GM03348 (cell line): ENCODE measurements at places on chromosomes 2 and 18.

DNA sequence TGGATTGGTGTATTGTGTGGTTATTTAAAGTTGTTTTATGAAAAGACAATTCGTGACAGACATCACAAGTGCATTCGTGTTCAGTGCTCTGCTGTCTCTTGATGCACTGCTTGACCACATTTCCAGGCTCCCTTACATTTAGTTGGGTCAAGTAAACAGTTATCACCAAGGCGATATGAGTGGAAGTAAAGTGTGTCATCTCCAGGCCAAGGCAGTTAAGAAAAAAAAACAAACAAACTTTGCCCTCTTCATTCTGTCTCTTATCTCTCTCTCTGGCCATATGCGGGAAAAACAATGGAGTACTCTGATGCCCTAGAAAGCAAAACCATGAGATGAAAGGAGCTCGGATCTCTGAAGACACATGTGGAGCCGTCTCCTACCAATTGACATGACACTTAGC lies 131.1 kb downstream of the DSEL start:
- DNase-seq, result no peak

DNA sequence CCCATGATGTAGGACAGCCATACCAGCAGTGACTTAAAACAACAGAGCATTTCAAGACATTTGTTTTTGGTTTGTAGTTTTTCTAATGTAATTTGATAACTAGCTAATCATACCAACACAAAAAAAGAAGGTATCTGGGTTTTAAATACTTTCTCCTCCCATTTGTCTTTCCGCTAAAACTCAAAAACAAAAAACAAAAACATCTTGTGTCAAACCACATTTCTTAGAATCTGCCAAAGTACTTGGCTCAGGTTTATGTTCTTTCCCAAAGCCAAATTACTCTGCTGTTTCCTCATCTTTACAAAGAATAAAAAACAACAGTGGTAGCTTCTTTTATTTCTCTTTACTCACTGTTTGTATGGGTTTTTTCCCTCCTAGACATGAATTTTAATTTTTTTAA lies 71.5 kb downstream of the GREB1L start:
- no peak for DNase-seq

- peak; percentile 86 for DNase-seq
These were observed 57.7 kb upstream of the MAP4K3 start for GRCh38 chr2:39494784-39495251.

DNA sequence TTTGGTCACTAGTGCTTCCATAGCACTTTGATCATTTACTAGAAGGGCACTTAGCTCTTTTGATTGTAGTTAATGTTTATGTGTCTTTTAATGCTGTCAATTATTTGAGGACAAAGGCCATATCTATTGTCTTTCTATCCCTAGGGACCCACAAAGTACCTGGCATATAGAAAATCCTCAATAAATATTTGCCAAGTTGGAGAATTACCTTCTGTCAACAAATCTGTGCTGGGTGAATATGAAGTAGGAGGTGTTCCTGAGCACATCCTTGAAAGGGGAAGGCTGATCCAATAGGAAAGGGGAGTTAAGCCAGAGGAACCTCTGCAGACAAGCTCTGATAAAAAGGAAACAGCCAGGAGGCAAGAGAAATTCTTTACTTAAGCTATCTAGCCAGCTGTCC lies 8.2 kb downstream of the DPP4 start:
- no peak for DNase-seq

GRCh38 chr2:126208266-126208665 lies 447.7 kb upstream of the GYPC start:
- DNase-seq, result no peak

- DNase-seq, result no peak
These were observed 1.6 kb downstream of the MROH2A start for GRCh38 chr2:233779722-233780121.

DNA sequence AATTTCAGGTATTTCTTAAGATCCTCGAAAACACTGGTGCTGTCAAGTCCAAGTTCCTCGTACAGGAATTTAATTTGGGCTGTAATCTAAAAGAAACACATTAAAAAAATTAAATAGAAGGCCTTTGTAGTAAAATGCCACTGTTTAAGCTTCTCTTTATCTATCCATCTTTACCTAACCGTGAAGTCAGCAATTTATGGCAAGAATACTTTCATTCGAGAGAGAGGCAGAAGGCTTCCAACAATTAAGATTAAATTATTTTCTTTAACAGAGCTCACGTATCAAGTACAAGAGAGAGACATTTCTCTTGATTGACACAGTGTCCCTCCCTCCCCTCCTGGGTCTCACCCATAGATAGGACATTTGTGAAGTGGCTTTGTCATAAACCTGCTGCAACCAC lies 39.9 kb downstream of the PREPL start:
- DNase-seq, result no peak

GRCh38 chr2:112634153-112634873 lies 11.4 kb upstream of the SLC20A1 start:
- DNase-seq, result no peak

GRCh38 chr2:109376115-109376514 lies 237.7 kb downstream of the SEPTIN10 start:
- peak; percentile 61 for DNase-seq

DNA sequence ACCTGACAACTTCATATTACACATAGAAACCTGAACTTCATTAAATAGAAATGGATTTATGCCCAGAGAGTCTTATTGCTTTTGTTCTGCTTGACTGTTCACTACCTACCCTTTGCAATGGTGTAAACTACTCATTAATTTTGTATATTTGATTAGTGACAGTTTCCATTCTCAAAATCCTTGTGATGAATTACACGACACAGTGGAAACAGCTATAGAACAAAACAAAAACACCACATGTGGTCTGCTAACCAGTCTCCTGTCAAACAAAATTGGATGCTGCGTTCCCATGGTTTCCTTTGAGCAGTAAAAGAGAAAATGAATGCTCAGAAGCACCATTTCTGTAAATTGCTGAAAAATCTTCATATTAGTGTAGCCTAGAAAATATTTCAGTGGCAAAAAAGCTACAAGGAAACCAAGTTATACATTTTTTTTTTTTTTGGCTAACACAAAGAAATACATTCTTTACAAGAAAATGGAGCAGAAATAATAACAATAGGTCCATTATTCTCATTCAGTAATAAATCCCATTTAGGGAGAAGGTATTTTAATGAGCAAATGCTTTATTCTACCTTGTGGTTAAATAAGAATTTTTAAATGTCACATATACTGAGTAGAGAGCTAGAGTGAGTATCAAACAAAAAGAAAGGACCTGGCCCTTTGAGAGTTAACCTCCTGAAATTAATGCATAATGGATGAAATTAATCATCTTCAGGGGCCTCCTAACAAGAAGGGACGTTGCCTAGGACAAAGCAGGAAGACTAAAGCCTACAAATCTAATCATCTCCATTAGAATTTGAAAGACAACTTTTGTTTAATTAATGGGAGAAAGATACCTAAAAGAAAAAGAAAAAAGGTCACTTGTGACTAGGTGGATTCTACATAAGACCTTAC lies 355.1 kb upstream of the ZC3H15 start:
- no peak for DNase-seq

- DNase-seq, result no peak
These were observed 127.6 kb upstream of the TANK start for GRCh38 chr2:161032635-161033034.

GRCh38 chr2:46814160-46814961 lies 101.2 kb downstream of the MCFD2 start:
- DNase-seq, result peak; percentile 56

GRCh38 chr18:46250084-46250811 lies 146.1 kb downstream of the HAUS1 start:
- peak; percentile 40 for DNase-seq

DNA sequence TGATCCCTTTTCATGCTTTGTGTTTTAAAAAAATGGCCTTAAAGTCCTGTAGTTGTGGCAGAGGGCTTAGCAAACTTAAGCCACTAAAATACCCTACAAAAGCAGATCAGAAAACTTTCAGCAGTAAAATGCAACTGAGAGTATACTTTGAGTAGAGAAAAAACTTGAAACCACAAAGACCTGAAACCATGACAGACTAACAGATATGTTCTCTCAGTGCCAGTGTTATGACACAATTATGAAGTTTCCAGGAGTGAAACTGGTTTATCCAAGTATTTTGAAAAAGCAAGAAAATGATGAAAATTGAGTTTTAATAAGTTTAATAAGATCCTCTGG lies 74.5 kb downstream of the SPRED2 start:
- no peak for DNase-seq

GRCh38 chr2:119808516-119809147 lies 48.9 kb downstream of the PTPN4 start:
- no peak for DNase-seq
